ENCODE measurements at places on chromosomes 12 and 14.

DNA sequence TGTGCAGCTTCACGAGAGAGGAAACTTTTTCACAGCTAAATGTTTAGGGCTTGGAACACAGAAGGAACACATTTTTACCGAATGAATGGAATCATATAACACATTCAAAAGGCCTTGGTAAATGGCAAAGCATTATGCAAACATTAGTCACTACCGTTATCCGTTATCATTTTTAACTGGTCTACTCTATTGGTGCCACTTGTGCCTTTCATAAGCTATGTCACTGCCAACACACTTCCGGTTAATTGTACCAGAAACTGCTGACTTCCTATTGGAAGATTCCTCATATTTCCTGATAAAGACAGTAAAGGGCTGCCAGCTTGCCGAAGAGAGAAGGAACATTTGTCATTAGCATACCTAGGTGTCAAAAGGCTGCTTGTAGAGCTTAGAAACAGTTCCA, 169.2 kb downstream of the APAF1 start:
- DNase-seq, result no peak

- no peak for DNase-seq
Measured at GRCh38 chr14:99245564-99246511, 26.2 kb downstream of the BCL11B start.

GRCh38 chr14:76486251-76486743, 110.4 kb downstream of the ESRRB start:
- no peak for DNase-seq

DNA sequence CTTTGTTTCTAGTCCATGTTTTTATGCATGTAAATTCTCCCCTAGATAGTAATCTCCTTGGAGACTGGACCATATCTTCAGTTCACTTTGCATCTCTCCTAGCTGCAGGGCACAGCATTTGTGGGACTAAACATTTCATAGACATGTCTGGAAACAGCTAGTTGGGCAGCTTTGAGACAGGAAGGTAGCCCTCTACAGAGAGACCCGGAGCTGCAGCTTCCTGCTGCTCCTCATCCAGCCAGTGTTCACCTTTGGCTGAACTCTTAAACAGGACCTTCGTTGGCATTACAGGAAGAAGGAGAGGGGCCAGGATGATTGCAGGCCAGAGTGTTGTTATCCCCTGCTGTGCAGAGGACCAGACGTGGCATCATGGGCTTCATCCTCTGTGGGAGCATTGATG, 52.9 kb downstream of the GNS start:
- no peak for DNase-seq

- DNase-seq, result no peak
Measured at GRCh38 chr12:52398176-52398575, 8.0 kb downstream of the KRT82 start.

GRCh38 chr12:10668526-10668925, 5.3 kb downstream of the STYK1 start:
- no peak for DNase-seq

All from stimulated activated CD4-positive, alpha-beta T cell treated with anti-CD3 and anti-CD28 coated beads, Interleukin-12 subunit alpha, Interleukin-12 subunit beta, amount 100 ng/mL, for 4 hours (primary cell).